Foreskin keratinocyte (primary cell): ENCODE measurements at places on chromosomes 6 and 20. TPM values are rescaled to one million over a fixed set of nuclear protein-coding genes. Genes with fewer than 3 reads are reported as not detected.

DNA sequence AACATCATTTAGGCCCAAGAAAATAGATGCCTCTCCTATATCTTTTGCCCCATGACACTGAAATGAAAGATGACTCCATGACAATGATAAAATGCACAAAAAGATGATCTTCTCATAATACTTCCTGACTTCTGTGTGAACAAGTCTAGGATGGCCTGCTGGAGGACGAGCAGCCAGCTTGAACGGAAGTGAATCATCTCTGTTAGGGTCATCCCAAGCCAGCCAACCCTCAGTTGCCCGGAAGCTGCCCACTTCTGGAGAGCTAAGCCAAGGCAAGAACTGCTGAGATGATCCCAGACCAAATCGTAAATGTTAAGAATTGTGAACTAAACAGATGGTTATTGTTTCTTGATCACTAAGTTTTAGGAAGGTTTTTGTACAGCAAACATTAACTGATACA is 249.7 kb upstream of the HS3ST5 start:
- no peak for DNase-seq

DNA sequence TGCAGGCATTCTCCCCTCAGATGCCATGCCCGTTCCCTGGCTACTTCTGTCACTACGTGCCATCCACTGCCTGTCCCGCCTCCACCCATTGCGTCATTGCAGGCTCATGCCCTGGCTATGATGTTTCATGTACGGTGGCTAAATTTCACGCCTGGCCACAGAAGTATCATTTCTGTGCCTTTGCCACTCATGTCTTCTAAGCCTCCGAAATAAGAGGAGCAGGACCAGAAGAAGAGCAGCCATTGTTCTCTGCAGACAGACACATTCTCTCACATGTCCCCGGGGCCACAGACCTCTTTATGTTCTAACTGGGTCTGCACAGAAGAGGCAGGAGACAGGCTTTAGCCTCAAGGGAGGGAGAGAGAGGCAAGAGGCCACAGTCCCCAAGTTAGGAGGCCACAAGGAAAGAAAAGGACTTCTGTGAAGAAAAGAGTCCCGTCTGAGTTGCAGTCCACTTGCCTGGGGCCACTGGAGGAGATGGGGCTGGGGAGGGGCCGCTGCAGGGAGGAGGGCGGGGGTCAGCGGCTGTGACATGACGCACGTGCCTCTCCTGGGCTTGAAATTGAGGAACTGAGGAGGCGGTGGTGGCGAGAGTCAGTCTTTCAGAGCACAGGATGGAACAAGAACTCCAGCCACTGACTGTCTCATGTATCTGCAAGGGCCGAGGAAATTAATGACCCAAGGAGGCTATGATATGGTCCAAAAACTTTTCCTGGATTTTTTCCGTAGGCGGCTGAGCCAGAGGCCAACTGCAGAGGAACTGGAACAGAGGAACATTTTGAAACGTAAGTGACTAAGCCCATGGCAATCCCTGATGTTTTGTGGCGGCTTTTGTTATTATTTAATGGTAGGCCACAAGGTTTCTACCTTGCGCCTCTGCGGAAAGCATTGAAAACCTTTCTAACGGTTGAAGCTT is 55.9 kb downstream of the TBC1D7 start:
- DNase-seq = no peak

- DNase-seq = no peak
Measured at GRCh38 chr6:126672649-126673048, 332.7 kb downstream of the CENPW start.

DNA sequence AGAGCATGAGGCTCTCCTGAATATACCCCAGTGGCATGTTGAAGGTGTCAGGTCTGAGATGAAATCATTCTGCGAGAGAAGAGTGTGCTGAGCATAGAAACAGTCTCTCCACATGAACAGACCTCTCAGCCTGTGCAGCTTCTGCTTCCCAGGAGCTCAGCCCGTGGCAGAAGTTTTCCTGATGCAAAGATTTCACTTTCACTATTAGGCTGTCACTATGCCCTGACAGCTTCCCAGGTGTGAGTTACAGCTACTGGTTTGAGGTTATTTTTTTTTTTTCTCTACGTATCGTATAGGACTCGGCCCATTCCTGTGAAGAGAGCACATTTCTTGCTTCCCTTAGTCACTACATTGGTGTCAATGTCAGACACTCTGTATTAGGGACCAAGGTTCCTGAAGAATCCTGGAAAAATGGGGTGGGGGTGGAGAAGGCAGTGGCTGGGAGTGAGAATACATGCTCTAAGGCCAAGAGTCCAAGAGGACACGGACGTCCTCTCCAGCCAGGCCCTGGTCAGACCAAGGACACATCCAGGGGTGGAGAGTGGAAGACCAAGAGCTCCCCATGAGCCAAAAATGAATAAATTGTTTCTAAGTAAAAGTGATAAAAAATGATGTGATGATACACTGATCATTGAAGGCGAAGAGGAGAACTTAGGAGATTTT is 121.2 kb upstream of the AKAP12 start:
- no peak for DNase-seq

DNA sequence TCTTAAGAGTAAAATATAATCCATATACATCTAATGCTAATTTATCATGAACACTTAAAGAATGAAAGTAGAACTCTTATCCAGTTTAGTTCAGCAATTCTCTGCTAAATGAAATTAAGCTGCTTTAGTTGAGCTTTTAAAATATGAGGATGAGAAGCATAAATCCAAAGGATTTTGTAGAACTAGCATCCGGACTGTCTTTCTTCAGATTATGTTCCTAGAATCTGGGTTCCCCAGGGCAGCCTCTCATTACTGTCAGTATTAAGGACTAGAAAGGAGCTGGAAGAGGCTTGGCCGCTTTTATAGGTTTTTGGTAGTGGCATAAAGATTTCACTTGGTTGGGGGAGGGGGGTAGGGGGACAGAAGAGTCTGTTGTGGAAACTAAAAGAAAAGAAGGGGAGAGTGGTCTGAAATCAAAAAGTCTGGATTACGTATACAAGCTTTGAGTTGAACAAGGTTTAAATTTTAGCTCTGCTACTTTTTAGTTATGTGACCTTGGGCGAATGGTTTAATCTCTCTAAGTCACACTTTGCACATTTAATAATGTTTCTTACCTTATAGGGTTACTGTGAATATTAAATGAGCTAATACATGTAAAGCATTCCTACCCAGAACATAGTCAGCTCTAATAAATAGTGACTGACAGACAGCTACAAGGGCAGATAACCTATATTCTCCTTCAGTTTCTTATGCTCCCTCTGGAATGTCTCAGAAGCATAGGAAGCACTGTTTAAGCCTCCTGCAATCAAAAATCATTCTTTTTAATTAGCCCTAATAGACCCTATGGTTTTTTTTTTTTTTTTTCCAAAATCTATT is 3.7 kb downstream of the SGK1 start:
- no peak for DNase-seq

DNA sequence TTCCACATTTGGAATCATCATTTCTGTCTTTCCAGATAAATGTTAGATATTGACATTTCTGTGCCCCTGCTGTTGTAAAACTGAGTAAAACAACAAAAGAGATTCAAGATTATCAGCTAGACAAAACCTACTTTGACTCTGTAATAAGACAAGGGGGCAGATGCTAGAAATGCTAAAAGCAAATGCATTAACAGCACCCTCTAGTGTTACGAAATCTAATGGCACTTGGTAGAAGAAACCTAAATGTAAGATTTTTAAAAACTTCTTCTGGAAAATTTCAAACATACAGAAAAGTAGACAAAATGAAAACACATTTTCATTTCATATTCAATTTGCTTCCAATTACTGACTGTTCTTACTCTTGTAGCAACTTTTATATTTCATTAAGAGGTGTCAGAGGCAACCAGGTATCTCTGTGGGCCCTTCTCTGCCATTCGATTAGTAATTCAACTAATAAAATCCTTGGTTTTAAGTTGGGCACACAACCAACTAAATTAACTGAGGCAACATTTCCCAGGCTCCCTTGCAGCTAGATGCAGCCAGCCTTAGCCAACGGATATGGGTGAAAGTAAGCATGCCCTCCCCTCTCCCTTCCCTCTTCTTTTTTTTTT is 45.0 kb downstream of the SLC23A2 start:
- peak; percentile 25 for DNase-seq

SLC52A3 gene
- 1.5 and 1.7 TPM in 2 replicates for polyA plus RNA-seq

ZNF311 gene
- polyA plus RNA-seq = 1.9 TPM in 2 replicates

OTOR gene
- not detected in 2 replicates for polyA plus RNA-seq

COL9A3 gene
- polyA plus RNA-seq = 13.9 and 14.4 TPM in 2 replicates

SPATS1 gene
- not detected in 2 replicates for polyA plus RNA-seq

TTPAL gene
- polyA plus RNA-seq = 8.4 and 9.5 TPM in 2 replicates

HLA-DQA1 gene
- not detected in 2 replicates for polyA plus RNA-seq

CEBPB gene
- 31.9 and 32.3 TPM in 2 replicates for polyA plus RNA-seq
